ENCODE measurements at places on chromosomes 7 and 10.
A peak's percentile ranks its signal among the peaks of the same experiment; 100 is the strongest.

- no peak for DNase-seq
Measured at GRCh38 chr7:10888861-10889260, 84.8 kb upstream of the PHF14 start.

DNA sequence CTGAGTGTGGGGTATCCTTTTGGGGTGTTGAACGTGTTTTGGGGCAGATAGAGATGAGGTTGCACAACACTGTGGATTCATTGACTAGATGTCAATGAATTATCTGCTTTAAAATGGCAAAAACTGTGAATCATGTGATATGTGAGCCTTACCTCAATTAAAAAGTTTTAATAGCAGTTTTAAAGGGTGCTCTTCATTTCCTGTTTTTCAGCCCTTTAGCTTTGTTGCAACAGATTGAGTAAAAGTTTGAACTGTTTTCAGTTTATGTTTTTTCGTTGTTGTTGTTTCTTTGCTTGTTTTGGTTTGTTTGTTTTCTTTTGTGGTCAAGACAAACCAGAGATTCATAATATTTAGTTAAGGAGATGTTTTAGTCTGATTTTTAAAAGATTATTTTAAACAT lies 9.4 kb downstream of the TAS2R41 start:
- no peak for DNase-seq

GRCh38 chr7:9978106-9979064 lies 995.3 kb upstream of the PHF14 start:
- no peak for DNase-seq

DNA sequence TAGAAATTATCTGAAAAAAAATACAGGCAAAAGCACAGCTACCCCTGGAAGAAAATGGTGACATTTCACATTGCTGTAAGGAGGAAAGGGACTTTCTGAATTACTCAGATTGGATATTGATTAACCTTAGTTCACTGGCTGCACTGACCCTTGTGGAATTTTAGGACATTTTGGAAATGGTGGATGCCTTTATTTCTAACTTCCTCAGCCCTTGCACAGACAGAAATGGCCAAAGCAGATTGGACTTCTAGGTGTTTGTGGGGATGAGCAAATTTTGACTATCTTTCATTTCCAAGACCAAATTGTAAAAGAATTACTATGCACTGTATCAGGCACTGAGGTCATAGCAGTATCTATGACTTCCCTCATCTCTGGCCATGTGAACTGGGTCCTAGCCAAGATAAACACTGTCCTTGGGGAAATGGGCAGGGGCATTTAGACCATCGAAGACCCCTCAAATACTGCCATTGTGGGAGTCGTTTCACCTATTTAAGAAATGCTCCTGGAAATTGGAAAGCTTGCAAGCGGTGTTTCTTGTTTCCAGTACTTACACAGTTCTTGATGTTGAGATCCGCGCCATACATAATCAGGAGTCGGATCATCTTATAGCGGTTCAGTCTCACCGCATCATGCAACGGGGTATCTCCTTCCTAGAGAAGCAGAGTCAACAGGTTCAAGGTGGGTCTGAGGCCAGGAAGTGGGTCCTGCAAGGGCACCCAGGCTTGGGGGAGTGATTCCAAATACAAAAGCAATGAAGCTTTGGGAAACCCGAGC lies 5.7 kb downstream of the ANKRD1 start:
- no peak for DNase-seq

- DNase-seq, result peak; percentile 86
Measured at GRCh38 chr10:51718804-51719291, 19.5 kb upstream of the CSTF2T start.

GRCh38 chr10:75469006-75469616 lies 37.7 kb downstream of the LRMDA start:
- peak; percentile 89 for DNase-seq

DNA sequence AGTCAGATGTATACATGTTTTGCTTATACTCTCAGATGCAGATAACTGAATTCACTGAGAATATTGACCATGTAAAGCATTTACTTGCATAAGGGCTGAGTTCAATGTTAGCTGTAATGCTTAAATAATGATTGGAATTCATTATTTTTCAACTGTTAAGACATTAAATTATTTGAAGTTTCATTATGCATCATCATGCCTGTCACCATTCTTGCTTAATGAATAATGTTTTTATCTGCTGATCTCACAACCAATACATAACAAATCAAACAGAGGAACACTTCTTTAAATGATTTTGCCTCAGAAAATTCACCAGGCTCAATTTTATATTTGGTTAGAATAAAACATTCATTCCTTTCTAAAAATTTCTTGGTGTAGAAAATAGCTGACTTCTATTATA lies 233.4 kb downstream of the GPR37 start:
- no peak for DNase-seq

- DNase-seq, result no peak
Measured at GRCh38 chr7:127512663-127513062, 72.7 kb downstream of the GCC1 start.

DNA sequence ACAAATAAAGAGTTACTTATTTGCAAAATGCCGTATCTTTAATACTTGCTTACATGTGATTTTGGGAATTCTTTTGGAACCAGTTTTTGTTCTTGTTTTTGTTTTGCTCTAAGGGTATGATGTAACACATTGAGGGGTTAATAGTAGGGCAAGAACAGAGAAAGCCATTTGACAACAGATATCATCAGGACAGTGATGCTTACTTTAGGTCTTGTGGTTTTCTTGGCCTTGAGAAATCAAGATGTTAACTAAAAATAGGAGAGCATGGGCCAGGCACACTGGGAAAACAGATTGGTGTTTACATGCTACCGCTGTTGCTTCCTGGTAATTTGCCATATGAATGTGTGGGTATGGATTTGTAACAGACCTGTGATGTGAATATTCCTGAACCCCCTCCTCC lies 3.7 kb downstream of the SAMD8 start:
- DNase-seq, result no peak

GRCh38 chr10:47371629-47372485 lies 12.2 kb downstream of the ZNF488 start:
- DNase-seq, result no peak

DNA sequence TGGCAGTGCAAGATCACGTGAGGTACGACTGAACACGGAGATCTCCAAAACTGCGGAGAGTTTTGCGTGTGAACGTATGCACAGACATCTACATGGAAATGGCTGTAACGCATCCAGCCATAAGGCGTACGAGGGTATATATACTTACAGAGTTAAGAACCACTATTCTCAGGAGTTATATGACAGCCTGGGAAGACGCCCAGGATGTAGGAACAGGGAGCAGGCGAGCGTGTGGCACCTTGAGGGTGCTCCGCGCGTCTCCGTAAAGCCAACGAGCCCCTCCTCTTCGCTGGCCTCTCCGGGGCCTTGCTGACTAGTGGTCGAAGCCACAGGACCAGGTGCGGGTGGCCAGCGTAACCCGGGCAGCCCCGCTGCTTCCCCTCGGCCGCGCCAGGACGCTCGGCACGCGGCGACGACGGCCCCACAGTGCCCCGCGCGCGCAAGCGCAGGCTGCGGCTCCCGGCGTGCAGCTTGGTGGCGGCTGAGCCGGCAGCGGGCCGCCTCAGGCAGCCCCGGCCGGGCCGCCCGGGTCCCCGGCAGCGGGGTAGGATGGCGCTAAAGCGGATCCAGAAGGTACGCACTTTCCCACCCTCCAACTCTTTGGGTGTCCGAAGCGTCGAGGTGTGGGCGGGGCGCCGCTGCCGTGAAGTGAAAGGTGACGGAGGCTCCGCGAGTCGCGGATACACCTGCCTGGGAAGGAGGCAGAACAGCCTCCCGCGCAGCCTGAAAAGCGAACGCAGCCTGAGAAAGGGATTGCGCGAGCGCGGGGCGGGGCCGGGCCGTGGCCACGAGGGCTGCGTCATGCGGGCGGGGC lies at the start of gene UBE2D4:
UBE2D4 (plus strand) TSS at position 453 of the 814 bp plus-strand sequence; CDS start at position 550, 97 bp downstream.
- DNase-seq, result peak; percentile 86

- peak; percentile 35 for DNase-seq
Measured at GRCh38 chr7:30510124-30511075, 5.8 kb upstream of the GGCT start.

- DNase-seq, result no peak
Measured at GRCh38 chr7:18900803-18901202, 216.6 kb downstream of the TWIST1 start.

DNA sequence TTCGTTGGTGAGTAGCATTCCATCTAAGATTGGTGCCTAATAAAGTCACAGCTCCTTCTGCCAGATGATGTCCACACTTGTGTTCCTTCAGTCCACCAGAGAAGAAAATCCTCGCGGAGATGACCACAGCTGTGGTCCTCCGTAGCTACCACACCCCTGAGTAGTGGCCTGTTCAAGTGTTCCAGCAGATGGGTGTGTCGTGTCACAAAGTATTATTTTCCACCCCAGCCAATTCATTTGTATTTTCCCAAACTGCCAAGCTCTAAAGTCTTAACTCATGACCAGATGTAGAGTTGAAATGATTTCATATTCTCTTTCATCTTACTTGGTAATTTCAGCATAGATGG lies 251.3 kb upstream of the TCF7L2 start:
- no peak for DNase-seq

- DNase-seq, result no peak
Measured at GRCh38 chr10:100904917-100905316, 7.8 kb upstream of the SLF2 start.

GRCh38 chr10:93333278-93333978 lies 148.7 kb downstream of the MYOF start:
- DNase-seq, result peak; percentile 42

DNA sequence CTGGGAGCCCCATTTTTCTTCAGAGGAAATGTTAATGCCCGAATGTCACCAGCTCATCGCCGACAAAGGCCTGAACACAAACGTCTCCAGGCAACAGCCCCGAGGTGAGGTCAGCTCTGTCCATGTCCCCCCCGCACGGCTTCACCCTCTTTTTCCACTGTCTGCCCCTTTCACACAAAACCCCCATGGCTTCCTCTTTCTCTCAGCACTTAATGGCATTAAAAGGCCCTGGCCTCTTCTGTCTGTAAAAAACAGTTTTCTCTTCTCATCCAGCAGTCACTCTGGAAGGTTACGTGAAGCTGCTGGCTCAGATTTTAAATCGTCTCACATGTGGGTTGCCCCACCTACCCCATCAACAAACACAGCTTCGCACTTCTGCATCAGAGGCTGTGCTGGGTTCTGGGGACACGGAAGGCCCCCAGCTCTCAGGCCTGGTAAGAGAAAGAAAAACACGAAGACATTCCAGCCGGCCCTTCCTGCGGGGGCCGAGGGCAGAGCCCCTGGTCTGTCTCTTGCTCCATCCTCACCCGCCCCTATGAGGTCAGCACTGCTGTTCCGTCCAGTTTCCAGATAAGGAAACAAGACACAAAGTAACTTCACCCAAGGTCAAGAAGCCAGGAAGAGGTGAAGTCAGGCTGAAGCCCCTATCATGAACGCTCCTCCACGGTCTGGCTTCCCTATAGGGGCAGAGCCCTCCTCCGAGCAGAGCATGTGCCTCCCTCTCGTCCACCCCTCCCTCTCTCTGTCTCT lies 91.1 kb upstream of the PDGFA start:
- no peak for DNase-seq

GRCh38 chr7:158186864-158187693 lies 400.5 kb downstream of the PTPRN2 start:
- no peak for DNase-seq

GRCh38 chr7:36659172-36659516 lies 65.2 kb downstream of the AOAH start:
- peak; percentile 85 for DNase-seq

DNA sequence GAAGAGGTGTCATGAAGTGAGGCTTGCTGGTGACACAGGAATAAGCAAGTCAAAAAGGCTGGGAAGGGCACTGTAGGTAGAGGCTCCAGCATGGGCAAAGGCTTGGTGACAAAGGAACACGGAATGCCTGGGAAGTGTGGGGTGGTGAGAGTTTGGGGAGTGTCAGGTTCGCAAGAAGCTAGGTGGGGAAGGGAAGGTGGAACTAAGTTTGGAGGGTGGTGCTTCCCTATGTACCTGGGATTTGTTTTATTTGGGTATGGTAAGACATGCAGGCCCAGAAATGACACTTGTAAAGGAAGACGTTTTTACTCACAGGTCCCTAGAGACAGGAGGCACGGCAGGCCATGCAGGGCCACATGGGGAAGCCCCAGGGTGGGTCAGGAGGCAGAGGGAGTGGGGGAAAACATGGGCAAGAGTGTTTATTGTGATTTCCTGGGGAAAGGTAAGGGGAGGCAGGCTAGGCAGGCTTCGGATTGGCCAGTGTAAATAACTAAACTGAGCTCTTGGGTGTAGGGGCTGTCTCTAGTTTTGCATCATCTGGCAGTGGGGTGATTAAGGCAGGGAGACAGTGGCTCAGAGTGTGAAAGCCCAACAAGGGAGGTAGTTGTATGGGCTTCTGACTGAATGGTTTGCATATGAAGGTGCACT lies 52.1 kb downstream of the SH2D4B start:
- DNase-seq, result no peak

DNA sequence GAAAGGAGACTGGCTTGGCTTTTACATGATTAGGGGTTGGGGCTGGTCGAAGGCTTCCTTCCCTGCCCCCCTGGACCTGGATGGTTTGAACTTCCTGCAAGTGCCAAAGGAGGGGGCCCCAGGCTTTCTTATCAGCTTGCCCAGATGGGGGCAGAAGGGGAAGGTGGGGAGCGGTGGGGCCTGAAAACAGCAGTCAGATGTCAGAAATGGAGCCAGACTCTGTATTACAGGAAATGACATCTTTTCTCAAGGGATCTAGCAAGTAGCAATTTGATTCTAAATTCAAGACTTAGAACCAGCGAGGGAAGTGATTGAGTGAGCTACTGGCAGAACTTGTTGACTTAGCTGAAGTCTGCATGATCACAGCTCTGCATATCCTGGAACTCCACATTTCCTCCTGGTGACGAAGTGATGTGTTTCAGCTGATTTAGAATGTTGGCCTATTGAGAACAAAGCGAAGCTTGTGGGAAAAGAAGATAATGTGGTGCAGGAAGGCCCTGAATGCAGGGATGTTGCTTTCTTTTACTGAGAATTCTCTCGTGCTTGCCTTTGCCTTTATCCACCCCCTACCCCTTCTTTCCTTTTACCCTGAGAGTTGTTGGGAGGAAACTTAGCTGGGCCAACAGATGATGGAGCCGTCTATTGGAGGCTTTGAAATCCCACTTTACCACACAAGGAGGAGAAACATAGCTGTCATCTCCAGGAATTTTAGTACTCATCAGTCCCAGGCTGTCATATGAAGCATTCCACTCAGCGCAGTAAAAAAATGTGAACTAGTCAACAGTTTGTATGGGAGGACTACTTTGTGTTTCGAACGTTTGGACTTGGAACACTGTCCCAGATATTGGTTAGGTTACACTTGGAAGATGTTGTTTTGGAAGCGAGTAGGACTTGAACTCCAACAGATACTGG lies 43.2 kb downstream of the CCNY start:
- no peak for DNase-seq

GRCh38 chr10:103659674-103660363 lies 166.3 kb downstream of the NEURL1 start:
- peak; percentile 93 for DNase-seq
